ENCODE measurements at places on chromosomes 5 and 9.

DNA sequence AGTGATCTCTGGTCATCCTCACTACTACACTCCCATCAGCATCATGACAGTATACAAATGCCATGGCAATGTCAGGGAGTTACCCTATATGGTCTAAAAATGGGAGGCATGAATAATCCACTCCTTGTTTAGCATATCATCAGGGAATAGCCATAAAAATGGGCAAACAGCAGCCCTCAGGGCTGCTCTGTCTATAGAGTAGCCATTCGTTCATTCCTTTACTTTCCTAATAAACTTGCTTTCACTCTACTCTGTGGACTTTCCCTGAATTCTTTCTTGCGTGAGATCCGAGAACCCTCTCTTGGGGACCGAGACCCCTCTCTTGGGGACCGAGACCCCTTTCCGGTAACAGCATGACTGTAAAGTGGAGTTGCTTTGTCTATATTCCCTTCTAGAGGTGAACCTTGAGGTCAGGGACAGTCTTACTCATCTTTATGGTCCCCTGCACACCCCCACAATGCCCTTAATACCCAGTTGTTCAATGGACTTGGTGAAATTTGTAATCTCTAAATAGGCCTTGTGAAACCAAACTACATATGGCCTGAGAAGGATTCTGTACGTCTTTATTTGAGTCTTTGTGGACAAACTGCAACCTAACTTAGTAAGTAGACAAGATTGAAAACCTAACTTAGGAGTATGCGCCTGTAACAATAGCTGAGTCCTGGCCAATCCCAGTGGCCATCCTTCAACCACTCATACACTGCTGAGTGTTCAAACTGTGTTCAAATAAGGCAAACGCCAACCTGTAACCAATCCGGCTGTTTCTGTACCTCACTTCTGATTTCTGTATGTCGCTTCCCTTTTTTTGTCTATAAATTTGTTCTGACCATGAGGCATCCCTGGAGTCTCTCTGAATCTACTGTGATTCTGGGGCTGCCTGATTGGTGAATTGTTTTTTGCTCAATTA, 32.3 kb upstream of the UBTD2 start:
- no peak for DNase-seq

GRCh38 chr5:112870966-112871365, 9.9 kb downstream of the SRP19 start:
- no peak for DNase-seq

- no peak for DNase-seq
Measured at GRCh38 chr5:3258050-3258449, 337.6 kb upstream of the IRX1 start.

DNA sequence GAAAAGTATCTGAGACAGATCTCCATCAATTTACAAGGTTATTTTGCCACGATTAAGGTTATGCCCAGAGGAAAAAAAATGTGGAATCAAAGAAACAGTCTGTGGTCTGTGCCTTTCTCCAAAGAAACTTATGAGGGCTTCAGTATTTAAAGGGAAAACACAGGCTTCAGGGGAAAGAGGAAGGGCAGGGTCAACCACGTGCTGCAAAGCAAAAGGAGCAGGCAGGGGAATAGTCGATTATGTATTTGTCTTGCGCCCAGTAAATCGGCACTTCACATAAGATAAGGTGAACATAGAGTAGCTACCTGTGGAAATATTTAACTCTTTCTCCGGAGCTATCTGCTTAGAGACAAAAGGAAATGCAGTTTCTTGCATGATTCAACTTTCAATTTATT, 343.7 kb downstream of the RAB3C start:
- DNase-seq = no peak

DNA sequence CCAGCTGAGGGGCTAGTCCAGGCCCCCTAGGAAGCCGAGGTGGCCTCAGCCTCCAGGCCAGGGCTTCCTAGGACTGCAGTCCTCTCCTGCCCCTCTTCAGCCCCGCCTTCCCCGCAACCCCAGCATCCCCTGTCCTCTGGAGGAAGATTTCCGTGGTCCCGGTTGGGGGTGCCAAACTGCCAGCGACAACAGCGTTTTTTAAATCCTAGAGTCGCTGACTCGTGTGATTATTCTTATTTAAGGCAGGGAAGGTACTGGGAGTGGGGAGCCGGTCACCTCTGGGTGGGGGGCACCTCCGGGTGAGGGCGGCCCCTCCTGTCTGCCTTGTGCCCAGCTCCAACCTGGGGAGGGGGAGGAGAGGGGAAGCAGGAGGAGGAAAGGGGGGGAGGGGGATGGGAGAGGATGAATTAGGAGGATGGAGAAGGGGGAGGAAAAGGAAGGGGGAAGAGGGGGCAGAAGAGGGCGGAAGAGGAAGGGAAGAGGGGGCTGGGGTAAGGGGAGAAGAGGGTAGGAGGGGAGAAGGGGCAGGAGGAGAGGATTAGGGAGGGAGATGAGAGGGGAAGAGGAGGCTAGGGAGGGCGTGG, 173.1 kb upstream of the IER5L start:
- no peak for DNase-seq

- DNase-seq = peak; percentile 84
Measured at GRCh38 chr9:133144142-133144903, 19.4 kb downstream of the GBGT1 start.

DNA sequence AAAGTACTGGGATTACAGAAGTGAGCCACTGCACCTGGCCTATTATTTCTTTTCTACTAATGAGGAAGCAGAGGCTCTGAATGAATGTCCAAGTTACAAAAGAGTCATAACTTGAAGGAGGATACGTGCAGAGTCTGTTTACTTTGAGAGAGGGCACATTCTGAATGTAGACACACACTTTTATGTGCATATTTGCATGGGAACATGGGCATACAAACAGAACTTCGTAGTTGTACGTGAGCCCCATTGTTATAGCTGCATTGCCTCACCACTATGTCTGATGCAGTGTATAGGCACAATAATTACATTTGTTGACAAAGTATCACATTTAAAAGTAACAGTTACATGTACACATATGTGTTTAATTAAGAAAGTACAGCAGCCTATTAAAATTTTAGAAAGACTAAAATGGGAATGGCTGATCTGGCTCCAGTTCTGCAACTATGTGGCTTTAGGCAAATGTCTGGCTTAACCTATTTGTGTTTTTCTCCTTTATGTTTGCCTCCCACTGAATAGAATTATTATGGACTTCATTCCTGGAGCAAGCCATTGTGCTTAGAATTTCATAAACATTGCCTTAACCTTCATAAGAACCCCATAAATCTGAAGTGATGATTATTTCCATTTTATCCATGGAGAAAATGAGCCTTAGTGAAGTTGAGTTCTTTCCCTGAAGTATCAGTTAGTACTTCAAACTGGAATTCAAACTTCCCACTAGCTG, 3.0 kb upstream of the DPYSL3 start:
- no peak for DNase-seq

GRCh38 chr9:92534204-92534603, 1.6 kb downstream of the ECM2 start:
- no peak for DNase-seq

- DNase-seq = no peak
Measured at GRCh38 chr5:42467981-42468524, 44.8 kb downstream of the GHR start.

DNA sequence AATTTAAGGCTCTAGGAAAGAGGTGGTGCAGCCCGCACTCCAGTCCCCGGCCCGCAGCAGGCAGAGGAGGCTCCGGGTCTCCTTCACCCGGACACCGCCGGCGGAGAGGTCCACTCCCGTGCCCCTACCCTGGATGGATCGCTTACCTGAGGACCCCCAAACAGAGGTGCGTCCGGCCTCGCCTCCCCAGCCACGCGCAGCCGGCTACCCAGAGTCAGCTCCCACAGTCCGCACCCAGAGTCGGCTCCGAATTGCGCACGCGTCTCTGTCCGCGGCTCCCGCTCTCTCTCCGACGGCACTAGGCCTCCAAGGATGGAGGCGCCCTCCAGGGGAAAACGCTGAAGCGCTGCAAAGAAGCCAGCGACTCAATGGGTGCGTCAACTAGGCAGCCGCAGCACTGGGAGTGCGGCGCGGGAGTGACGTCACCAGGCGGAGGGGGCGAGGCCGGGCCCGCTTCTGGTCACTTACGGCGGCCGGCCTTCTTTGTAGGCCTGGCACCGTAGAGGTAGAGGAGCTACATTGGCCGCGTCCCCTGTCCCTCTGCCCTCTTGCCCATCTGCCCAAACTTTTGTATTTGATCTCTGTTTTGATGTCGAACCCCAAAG, at the start of gene ELP1:
Gene ELP1, minus strand, starts transcription at position 407 of the 605 bp plus-strand sequence. CDS start 2,978 bp downstream, outside the sequence.
- DNase-seq = peak; percentile 96

- no peak for DNase-seq
Measured at GRCh38 chr9:135902655-135903357, 4.5 kb downstream of the CAMSAP1 start.

DNA sequence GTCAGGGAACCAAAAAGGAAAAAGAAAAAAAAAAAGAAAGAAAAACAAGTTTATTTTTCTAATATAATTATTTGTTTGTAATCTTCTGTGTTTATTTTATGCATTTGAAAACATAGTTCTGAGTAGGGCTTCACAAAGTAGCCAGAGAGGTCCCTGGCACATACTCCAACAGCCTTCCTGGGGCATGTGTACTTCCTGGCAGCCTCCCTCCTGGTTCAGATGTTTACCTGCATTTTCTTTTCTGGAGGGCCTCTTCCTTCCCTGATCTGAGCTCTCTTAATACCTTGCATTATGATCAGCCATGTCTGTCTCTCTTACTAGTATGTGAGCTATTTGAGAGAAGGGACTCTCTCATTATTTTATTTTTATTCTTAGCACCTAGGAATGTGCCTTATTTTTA, 361.8 kb downstream of the KDM4C start:
- DNase-seq = no peak

- no peak for DNase-seq
Measured at GRCh38 chr5:155394727-155395126, 381.2 kb downstream of the KIF4B start.

- no peak for DNase-seq
Measured at GRCh38 chr9:125258832-125259534, 2.6 kb upstream of the GAPVD1 start.

- no peak for DNase-seq
Measured at GRCh38 chr5:165173651-165174050, 1668.2 kb downstream of the MAT2B start.

DNA sequence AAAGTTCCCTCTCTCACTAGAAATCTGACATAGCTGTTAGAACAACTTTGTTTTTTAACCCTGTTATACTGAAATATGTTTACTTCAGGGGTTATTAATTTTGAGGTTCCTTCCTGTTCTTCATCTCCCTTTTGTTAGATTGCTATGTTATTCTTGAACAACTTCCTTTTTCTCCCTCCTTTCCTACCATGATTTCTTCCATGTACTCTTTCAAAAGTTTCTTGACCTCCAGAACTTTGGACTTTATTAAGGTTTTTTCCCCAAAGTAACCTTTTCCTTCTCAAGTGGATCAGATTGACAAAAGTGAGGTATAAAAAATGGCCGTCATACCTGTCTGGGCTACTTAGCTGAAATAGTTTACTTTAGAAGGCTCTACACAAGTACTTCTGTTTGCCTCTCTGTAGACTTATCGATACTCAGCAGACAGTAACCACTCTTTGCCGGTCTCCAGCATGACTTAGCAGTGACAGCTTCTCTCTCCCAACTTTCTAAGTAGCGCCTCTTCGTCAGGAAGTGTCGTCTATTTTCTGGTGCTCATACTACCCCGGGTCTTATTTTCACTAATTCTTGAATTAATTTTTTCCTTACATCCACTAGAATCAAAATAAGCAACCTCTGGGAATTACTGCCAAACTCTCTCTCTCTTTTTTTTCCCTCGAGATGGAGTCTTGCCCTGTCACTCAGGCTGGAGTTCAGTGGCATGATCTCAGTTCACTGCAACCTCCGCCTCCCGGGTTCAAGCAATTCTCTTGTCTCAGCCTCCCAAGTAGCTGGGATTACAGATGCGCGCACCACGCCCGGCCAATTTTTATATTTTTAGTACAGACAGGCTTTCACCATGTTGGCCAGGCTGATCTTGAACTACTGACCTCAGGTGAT, 19.7 kb downstream of the NFIL3 start:
- no peak for DNase-seq

GRCh38 chr9:89484475-89485404, 13.2 kb downstream of the SEMA4D start:
- DNase-seq = no peak

GRCh38 chr9:134867917-134868750, 12.5 kb upstream of the FCN2 start:
- DNase-seq = no peak

DNA sequence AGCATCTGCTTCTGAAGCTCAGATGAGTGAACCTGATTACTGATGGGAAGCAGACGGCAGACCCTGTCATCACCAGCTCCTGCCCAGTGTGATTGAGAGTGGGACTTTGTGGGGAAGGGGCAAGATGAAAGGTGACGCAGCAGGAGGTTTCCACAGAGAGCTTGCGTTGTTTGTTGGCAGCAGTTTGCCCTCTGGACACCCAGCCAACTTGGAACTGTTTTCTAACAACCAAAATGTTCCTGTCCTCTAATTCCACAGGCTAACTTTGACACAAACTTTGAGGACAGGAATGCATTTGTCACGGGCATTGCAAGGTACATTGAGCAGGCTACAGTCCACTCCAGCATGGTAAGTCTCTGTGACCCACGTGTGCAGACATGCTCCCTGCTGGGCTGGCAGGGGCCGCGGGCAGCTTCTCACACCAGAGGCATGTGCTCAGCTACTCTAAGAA, 20.9 kb downstream of the CYFIP2 start:
- DNase-seq = no peak

DNA sequence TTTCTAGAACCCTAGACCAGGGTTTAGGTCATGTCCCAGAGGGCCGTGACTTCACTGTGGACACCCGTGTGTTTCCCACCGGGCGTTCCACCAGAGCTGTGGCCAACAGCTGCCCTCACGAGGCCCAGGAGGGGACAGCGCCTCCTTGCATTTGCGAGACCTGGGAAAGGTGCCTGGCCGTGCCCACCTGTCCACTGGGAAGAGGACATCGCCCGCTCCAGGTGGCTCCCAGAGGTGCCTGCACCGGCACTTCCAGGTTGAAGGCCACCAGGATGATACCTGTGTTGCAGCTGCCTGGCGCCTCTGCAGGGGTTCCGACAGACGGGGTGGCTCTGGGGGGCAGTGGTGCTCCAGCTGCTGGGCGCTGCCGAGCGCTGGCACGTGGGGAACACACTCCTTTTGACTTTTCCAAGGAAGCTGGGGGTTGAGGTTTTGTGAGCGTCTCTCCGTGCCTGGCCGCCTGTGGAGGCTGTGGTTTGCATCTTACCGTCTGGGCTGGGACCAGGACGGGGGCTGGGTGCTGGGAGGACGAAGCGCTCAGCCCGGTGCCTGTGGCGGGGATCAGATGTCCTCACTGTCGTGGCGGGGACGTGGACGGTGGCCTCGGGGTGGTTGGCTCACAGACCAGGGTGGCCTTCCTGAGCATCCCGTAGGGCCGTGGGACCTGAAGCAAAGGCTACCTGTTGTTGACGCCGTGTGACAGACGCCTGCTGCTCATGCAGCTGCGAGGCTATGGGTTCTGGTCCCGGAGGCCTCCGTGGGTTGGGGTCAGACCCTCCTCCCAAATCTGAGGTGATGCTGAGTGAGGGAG, 19.2 kb downstream of the NKD2 start:
- no peak for DNase-seq

DNA sequence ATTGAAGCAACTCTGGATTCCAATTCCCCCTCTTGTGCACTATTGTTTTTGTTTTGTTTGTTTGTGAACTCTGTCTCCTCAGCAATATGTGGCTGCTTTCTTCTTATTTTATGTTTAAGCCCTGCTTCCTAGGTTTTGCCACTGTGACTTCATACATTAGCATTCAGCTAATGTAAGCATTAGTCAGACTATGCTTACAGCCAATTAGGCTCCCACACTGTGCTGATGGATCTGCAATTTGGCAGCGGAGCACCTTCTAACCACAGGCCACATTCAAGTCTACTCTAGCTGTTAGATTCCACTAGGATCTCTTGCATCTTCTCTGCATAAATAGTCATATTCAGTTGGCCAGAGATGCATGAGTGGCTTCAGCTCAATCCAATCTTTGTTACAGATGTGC, 9.6 kb upstream of the BICD2 start:
- peak; percentile 94 for DNase-seq
